ENCODE measurements at places on chromosomes 12 and 14. TPM values are rescaled to one million over a fixed set of nuclear protein-coding genes. Genes with fewer than 3 reads are reported as not detected.

ARHGAP9 gene
- total RNA-seq: 0.94 TPM

OTX2 gene
- not detected for total RNA-seq

DNAI7 gene
- total RNA-seq: 3.4 TPM

RAD51B gene
- total RNA-seq: 9.8 TPM

NOS1 gene
- 1.2 TPM for total RNA-seq

PMCH gene
- total RNA-seq: not detected
